ENCODE measurements at places on chromosomes 7 and 10. TPM values are rescaled to one million over a fixed set of nuclear protein-coding genes. Genes with fewer than 3 reads are reported as not detected.
A peak's percentile ranks its signal among the peaks of the same experiment; 100 is the strongest.

- H3K27ac ChIP-seq: no peak overlapping the region
- no peak overlapping the region for H3K4me3 ChIP-seq
- no peaks in the 10 kb centered on the region for H3K4me1 ChIP-seq
- no peaks in the 10 kb centered on the region for H3K36me3 ChIP-seq
- DNase-seq: no peak
- H3K27me3 ChIP-seq: no peaks in the 10 kb centered on the region
These were observed 44.1 kb downstream of the DGKB start for GRCh38 chr7:14858410-14858809.

GRCh38 chr7:98685541-98685940 is 68.5 kb downstream of the NPTX2 start:
- H3K27ac ChIP-seq: no peak overlapping the region
- no peak overlapping the region for H3K4me3 ChIP-seq
- H3K36me3 ChIP-seq: no peaks in the 10 kb centered on the region
- no peaks in the 10 kb centered on the region for H3K4me1 ChIP-seq
- no peaks in the 10 kb centered on the region for H3K27me3 ChIP-seq

DNA sequence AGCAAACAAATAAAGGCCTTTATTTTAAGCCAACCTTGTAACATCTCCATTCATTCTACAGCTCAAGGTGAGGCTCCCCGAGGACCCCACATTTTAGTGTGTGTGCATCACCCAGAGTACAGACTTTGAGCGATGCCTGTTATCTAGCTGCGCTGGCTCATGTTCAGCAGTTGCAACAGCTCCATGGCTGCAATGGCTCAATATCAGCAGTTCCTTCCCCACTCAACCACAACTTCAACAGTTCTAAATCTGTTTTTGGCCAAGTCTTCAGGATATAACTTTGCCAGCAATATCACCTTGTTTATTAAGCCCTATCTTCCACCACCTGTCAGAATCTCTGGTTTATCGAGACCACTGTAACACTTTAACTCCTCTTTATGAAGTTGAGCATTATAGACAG is 95.8 kb downstream of the WNT2 start:
- H3K4me1 ChIP-seq: no peaks in the 10 kb centered on the region
- no peak for DNase-seq
- no peak overlapping the region for H3K4me3 ChIP-seq
- H3K27me3 ChIP-seq: no peaks in the 10 kb centered on the region

DNA sequence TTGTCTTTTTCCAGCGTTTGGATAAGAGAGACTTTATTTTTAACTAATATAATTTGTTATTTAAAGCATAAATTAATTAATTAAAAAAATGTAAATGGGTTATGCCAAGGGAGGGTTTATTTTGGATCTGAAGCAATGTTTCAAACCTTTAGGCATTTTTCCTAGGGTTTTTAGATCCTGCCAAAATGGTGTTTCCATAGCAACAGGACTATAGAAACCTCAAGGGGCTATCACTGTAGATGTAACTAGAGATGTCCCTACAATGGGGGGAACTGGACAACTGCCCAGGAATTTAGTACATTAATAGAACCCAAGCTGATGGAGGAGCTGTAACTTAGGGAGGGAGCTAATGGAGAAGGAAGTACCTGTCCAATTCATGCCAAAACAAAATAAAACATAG is 57.3 kb downstream of the SLC39A12 start:
- no peaks in the 10 kb centered on the region for H3K27me3 ChIP-seq
- no peaks in the 10 kb centered on the region for H3K36me3 ChIP-seq

The CDHR1 gene
- total RNA-seq: 0.16 TPM

DNA sequence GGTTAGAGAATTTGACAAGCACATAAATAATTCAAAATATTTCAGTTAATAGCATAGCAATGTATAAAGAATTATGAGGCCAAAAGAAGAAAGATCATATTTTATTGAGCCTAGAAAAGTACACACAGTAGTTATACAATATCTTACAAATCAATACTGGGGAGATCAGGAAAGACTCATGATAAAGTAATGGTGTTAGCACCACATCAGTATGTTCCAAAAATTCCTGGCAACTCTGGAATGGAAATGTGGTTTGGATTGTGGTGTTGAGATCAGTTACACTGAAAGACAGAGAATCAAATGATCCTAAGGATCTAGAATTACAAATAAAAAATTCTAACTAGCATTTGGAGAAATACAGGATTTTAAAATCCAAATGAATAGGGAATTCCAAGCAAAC is 420.5 kb upstream of the CNTNAP2 start:
- H3K36me3 ChIP-seq: no peaks in the 10 kb centered on the region
- no peaks in the 10 kb centered on the region for H3K4me1 ChIP-seq
- no peaks in the 10 kb centered on the region for H3K27me3 ChIP-seq
- DNase-seq: no peak

- H3K4me3 ChIP-seq: no peak overlapping the region
These were observed 12.4 kb downstream of the TMEM248 start for GRCh38 chr7:66933469-66933868.

GRCh38 chr7:101900103-101900502 is 82.7 kb downstream of the CUX1 start:
- DNase-seq: no peak
- no peaks in the 10 kb centered on the region for H3K27me3 ChIP-seq
- H3K27ac ChIP-seq: no peak overlapping the region

- no peaks in the 10 kb centered on the region for H3K27me3 ChIP-seq
- H3K27ac ChIP-seq: no peak overlapping the region
- no peaks in the 10 kb centered on the region for H3K4me1 ChIP-seq
- peaks cover 3% of the 10 kb centered on the region for H3K36me3 ChIP-seq
- DNase-seq: no peak
These were observed 89.7 kb downstream of the GALNT11 start for GRCh38 chr7:152115021-152115718.

The AGBL3 gene
- 5.1 TPM for total RNA-seq

The GPER1 gene
- 3.3 TPM for total RNA-seq

DNA sequence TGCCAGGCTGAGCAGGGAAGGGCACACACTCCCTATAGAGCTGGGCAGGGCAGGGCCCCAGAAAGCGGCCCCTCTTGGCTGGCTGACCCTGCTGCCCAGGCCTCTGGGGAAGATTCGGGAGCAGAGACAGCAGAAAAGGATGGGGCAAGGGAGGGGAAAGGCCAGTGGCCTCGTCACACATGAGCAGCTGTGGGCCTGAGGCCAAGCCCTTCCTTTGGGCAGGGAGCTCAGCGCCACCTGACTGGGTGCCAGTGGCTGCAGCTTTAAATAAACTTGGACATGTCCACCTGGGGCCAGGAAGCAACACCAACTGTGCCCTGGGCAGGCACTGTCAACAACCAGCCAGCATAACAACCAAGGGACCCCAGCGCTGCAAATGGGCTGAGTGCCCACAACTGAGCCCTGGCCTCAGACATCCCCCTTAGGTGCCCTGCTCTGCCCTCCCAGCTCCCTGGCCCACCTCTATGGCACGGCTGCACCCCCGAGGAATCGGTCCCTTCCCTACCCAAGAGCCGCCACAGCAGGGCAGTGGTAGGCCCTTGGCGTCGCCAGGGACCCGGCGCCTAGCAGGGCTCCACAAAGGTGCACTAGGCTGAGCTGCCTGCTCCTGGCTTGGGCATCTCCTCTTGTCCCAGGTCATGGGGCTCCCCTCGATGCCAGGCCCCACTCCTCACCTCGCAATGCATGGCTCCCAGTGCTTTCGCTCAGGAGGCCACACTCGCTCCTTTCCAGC is 2.6 kb downstream of the CAMK2B start:
- no peaks in the 10 kb centered on the region for H3K36me3 ChIP-seq
- no peak for DNase-seq
- no peaks in the 10 kb centered on the region for H3K4me1 ChIP-seq
- H3K27me3 ChIP-seq: peaks cover 24% of the 10 kb centered on the region
- H3K27ac ChIP-seq: no peak overlapping the region
- no peak overlapping the region for H3K4me3 ChIP-seq

DNA sequence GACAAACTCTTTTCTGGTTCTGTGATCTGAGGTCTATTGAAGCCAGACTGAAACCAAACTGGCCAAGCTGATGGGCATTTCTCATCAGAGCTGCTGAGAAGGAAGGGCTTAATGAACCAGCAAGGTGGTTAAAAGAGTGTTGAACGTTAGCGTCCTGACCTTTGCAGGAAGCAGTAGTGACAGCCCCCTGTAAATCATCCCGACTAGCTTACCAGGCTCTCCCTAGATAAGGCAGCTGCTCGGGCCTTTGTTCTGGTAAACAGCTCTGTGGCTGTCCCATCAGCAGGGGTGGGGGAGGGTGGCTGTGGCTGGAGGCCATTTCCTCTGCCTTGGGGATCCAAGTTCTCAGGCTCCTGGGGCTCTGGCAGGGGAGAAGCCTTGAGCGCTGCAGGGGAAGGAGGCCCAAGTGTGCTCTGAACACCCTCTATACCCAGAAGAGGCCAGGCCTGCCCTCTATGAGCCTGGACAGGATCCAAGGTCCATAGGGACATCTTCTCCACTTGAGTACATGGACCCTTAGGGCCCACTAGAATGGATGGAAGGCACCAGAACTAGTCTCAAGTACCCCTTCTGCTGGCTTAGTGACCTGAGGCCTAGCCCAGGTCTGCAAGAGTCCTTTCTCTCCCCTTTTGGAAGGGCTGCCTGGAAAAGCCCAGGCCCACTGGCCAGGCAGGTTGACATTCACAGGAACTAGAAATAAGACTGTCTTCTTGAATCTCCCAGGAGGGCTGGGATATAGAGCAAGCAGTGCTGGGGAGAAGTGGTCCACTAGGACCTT is 134.6 kb downstream of the ARHGAP22 start:
- H3K4me1 ChIP-seq: no peaks in the 10 kb centered on the region
- H3K27me3 ChIP-seq: peaks cover 5% of the 10 kb centered on the region
- no peak overlapping the region for H3K4me3 ChIP-seq
- peak; percentile 12 for DNase-seq
- H3K36me3 ChIP-seq: no peaks in the 10 kb centered on the region
- H3K27ac ChIP-seq: no peak overlapping the region

DNA sequence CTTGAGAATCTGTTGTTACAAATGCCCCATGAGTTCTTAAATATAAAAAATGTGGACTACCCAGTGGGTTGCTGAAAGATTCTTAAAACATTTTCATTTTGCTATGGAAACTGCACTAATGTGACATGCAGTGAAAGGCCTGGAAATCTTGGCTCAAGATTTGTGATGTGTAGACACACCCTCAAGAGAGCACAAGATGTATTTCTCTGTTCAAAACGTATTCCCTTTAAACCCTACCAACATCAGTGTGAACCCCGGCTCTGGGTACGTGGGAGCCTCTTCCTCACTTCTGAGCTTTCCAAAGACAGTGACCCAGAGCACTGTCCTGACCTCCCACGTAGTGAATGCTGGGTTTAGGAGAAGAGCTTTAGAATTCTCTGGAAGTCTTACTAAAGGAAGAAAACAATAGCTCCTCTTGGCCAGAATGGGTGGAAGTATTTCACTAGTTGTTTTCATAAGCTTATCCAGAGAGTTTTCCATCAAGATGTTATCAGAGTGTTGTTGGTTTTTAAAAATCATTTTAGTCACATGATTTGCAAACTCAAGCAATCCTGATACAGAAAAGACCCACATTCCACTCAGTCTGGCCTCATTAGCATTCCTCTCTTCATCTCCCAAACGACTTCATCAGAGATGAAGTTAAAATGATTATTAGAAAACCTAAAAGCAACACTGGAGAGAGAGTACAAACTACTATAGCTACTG is 81.5 kb upstream of the AFAP1L2 start:
- DNase-seq: no peak
- no peak overlapping the region for H3K4me3 ChIP-seq
- H3K4me1 ChIP-seq: peaks cover 10% of the 10 kb centered on the region
- H3K36me3 ChIP-seq: no peaks in the 10 kb centered on the region
- peak overlapping the region; percentile 49 for H3K27ac ChIP-seq

DNA sequence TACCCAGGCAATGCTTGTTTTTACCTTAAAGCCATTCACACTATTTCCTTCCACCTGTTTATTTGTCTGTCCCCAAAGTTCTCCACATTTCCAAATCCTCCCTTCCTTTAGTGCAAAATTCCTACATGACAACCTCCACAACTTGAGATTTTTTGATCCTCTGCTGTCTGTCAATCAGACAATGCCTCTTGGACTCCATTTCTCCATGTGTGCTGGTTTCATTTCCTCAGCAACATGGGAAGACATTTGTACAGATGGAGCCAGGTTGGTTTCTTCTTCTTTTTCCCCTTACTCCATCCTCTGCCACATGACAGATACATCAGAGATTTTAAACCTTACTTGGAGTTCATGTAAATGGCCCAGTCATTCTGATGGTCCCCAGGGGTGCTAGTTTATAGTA is 19.1 kb upstream of the GIMAP2 start:
- no peaks in the 10 kb centered on the region for H3K27me3 ChIP-seq
- no peaks in the 10 kb centered on the region for H3K4me1 ChIP-seq
- H3K4me3 ChIP-seq: no peak overlapping the region
- H3K27ac ChIP-seq: no peak overlapping the region

GRCh38 chr7:92563345-92563744 is 26.8 kb downstream of the FAM133B start:
- no peaks in the 10 kb centered on the region for H3K4me1 ChIP-seq
- no peak for DNase-seq
- no peak overlapping the region for H3K4me3 ChIP-seq
- H3K27ac ChIP-seq: no peak overlapping the region
- no peaks in the 10 kb centered on the region for H3K27me3 ChIP-seq
- peaks cover 3% of the 10 kb centered on the region for H3K36me3 ChIP-seq

The RGR gene
- 0.96 TPM for total RNA-seq

DNA sequence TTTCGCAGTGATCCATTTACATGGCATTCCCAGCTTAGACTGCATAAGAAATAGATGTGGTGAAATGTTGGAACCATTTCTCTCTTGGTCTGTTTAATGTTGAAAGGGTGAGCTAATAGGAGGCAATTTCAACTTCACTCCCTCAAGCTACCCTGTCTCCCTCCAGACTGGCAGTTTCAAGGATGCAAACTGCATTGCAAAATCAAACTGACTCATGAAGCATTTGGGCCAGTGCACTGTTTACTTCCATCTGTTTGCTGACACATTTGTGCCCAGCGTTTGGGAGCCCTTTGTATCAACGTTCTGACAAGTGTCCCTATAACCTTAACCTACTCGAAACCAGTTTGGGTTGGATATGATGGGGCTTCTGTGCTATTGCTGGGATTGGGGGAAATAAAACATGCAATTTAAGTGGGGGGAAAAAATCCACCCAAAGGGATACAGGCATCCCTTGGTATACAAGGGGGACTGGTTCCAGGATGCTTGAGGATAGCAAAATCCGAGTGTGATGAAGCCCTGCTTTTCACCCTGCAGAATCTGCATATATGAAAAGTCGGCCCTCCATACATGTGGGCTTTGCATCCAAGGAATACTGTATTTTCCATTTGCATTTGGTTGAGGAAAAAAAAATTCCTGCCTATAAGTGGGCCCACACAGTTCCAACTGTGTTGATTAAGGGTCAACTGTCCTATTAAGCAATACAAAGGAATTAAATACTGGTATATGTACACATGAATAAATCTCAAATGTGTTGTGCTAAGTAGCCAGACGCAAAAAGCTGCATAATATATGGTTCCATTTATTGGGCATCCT is 15.6 kb downstream of the RHEB start:
- no peaks in the 10 kb centered on the region for H3K36me3 ChIP-seq
- H3K27ac ChIP-seq: no peak overlapping the region
- H3K4me3 ChIP-seq: no peak overlapping the region
- no peak for DNase-seq
- H3K27me3 ChIP-seq: no peaks in the 10 kb centered on the region

The OR6B1 gene
- total RNA-seq: not detected

Data from breast epithelium (tissue), 4 donors.